CD4-positive, alpha-beta T cell treated with Interleukin-10 for 1 hour (primary cell): ENCODE measurements at places on chromosomes 11 and 22.

DNA sequence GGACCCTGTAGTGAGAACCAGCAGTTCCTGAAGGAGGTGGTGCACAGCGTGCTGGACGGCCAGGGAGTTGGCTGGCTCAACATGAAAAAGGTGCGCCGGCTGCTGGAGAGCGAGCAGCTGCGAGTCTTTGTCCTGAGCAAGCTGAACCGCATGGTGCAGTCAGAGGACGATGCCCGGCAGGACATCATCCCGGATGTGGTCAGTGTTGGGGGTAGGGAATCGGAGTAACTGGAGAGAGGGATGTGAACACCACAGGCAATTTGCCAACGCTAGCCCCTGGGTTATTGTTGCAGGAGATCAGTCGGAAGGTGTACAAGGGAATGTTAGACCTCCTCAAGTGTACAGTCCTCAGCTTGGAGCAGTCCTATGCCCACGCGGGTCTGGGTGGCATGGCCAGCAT, 19.9 kb downstream of the MADD start:
- DNase-seq, result no peak

- no peak for DNase-seq
Measured at GRCh38 chr22:38213319-38213989, 11.7 kb downstream of the MAFF start.

DNA sequence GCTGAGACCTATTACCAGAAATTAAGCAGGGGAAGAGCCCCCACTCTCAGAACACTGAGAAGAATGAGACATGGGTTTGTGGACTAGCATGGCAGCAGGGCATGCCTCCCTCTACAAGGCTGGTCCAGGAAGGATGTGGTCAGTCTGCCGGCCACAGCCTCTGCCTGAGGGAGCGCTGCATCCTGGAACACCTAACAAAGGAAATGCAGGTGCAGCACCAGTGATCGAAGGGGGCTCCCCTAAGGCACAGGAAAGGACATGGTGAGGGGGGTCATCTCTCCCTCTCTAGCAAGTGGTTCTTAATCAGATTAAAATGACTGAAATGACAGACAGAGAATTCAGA, 40.6 kb upstream of the ARL14EP start:
- peak; percentile 36 for DNase-seq

GRCh38 chr22:47681411-47682165, 919.1 kb downstream of the TBC1D22A start:
- DNase-seq, result no peak

- DNase-seq, result no peak
Measured at GRCh38 chr11:66066751-66067150, 3.3 kb upstream of the PACS1 start.

DNA sequence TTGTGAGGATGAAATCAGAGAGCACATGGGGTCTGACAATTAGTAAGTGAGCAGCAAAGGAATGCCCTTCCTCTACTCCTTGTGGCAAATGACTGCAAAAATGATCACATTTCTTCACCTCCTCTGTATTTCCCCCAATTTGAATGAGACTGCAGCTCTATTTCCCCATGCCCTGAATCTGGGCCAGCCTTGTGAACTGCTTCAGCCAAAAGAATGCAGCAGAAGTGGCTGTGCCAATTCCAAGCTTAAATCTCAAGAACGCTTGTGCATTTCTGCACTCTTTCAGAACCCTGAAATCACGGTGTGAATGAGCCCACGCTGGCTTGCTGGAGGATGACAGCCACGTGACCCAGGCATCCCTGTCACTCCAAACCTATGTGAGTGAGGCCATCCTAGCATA, 9.9 kb downstream of the SLC43A3 start:
- DNase-seq, result no peak

DNA sequence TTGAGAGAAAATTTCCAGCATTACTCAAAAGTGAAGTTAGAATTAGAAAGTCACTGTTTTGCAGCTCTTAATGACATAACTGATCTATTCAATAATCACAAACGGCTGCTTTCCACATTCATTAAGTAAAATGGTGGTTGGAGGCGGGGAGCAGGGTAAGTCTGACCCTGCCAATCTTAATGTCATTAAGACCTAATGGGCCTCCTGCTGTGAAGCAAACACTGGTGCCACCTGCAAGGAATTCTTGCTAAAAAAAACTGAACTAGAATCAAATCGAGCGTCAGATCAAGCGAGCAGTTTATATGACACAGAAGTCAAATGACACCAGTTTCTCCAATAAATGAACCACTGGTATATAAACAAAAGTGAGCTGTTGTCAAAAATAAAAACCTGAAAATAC, 351.5 kb downstream of the BRD1 start:
- no peak for DNase-seq

GRCh38 chr11:25981998-25982397, 349.9 kb upstream of the ANO3 start:
- DNase-seq, result no peak

- no peak for DNase-seq
Measured at GRCh38 chr11:19963697-19964387, 196.4 kb downstream of the DBX1 start.

DNA sequence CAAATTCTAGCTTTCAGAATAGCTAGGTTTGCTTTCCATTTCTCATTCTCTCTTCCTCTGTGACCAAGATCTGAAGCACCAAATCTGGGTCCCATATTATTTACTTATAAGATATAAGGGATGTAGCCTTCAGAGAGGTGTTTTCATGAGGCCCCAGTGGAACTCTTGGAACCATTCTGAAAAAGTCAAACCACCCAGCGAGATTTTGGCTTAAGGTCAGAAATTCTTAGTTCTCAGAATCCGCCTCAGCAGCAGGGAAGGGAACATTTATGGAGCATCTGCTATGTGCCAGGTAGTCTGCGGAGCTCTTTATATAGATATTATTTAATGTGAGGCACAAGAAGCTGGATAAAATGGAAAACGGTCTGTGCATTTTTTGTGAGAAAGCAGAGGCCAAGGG, 6.3 kb downstream of the NAV2 start:
- DNase-seq, result no peak

- peak; percentile 46 for DNase-seq
Measured at GRCh38 chr11:96215110-96215782, 127.7 kb downstream of the MAML2 start.

DNA sequence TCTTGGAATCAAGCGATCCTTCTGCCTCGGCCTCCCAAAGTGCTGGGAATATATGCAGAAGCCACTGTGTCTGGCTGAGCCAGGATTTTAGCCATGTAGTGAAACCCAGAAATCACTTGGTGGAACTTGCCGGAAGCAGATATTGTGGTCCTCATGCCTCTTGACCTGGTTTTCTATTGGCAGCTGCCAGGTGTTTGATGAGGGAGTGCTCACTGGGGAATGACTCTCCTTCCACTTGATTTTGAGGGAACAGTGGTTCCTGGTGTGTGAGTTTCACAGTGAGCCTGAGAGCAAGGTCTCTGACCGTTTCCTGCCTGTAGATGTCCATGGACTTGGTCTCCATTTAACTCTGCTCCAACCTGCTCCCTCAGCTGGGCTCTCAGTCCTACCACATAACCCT, 34.7 kb upstream of the ELF5 start:
- no peak for DNase-seq

- no peak for DNase-seq
Measured at GRCh38 chr22:47372111-47372581, 609.7 kb downstream of the TBC1D22A start.

GRCh38 chr11:2387266-2387987, 10.3 kb downstream of the CD81 start:
- DNase-seq, result peak; percentile 56

GRCh38 chr11:27545946-27546345, 39.4 kb upstream of the LIN7C start:
- no peak for DNase-seq

DNA sequence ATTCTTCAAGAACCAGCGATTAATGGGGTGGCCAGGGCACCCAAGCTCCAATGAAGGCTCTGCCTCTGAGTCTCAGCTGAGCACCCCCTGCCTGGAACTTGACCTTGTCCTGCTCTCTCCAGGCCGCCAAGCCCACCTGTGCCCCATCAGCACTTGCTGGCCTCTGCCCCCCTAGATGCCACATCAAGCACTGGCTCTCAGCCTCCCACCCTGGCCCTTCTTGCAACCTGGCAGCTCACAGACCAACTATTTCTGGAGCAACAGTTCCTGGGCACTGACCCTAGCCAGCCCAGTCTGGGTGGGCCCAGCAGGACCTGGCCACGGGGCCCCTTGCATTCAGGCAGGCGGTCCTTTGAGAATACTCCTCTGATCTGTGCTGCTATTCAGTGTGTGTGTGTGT, 98.8 kb upstream of the PITPNB start:
- no peak for DNase-seq

- no peak for DNase-seq
Measured at GRCh38 chr11:69481393-69481844, at the start of gene LINC01488. TSS of gene LINC01488 (plus strand) at chr11:69481663.

DNA sequence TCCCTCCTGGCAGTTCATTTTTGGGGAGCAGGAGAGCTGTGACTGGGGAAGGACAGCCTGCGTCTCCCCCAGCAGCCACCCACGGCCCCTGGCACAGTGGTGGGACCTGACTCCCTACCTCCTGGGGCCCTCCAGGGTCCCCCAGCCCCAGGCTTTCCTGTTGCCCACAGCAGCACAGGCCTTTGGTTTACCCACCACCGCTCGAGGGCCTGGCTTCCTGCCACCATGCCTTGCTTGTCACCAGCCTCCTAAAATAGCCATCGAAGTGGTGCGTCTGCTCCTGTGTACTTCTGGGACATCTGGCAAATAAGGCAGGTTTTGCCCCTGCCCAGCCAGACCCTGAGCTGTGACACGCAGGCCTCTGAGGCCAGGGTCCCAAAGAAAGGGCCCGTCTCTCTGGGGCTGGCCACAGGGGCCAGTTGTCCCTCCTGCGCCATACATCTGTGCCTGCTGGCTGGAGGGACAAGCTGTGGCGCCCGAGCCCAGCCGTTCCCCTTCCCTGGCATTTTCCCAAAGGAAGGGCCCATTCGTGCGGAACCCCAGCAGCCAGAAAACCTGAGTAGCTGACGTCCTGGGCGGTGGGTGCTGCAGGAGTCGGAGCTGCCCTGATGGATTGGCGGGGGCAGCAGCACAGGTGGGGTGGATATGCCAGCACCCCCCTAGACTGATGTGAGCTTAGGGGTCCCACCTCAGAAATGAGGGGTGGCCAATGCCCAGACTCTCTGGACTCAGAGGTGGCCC, 14.6 kb downstream of the PHLDA2 start:
- no peak for DNase-seq

- no peak for DNase-seq
Measured at GRCh38 chr22:46640293-46641055, 20.3 kb downstream of the GRAMD4 start.

DNA sequence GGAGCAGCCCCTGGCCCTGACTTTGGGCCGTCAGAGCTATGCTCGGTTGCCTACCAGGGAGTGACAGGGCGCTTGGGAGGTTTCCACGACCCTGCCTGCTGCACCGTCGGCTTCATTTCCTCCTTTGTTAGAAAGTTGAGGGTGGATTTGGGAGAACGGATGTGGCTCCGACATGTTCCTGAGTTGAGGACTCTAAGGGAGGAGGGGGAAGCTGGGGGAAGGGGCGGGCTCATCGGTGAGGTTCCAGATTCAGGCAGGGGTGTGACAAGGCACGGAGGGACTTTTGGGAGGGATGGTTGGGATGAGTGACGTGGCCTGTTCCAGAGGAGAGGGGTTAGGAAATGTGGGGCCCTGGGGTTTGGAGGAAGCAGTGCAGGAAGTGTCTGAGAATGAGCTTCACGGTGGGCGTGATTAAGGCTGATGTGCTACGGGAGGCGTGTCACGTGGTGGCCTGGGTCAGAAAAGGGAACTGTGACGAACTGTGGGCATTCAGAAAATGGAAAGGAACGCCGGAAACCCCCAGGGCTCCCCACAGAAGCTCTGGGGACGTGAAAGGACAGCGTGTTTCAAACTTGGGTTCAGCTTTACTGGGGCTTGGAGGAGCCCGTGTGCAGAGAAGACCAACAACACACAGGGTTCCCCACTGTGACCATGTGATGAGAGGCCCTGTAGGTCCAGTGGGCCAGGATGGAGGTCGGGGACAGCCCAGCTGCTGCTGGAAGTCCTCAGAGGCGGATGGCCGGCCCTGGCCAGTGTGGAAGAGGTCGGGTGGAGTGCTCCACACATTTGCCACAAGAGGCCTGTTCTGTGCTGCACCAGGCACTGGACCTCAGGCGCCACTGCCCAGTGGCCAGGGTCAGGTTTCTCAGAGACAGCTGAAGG, 2.8 kb downstream of the PARVB start:
- DNase-seq, result peak; percentile 86

GRCh38 chr11:126968915-126969314, 31.7 kb downstream of the KIRREL3 start:
- no peak for DNase-seq

- DNase-seq, result no peak
Measured at GRCh38 chr11:122661182-122661945, 5.8 kb downstream of the UBASH3B start.

GRCh38 chr11:122038543-122038942, 77.5 kb downstream of the BLID start:
- DNase-seq, result no peak

- peak; percentile 59 for DNase-seq
Measured at GRCh38 chr11:114348200-114349191, 51.8 kb downstream of the C11orf71 start.

DNA sequence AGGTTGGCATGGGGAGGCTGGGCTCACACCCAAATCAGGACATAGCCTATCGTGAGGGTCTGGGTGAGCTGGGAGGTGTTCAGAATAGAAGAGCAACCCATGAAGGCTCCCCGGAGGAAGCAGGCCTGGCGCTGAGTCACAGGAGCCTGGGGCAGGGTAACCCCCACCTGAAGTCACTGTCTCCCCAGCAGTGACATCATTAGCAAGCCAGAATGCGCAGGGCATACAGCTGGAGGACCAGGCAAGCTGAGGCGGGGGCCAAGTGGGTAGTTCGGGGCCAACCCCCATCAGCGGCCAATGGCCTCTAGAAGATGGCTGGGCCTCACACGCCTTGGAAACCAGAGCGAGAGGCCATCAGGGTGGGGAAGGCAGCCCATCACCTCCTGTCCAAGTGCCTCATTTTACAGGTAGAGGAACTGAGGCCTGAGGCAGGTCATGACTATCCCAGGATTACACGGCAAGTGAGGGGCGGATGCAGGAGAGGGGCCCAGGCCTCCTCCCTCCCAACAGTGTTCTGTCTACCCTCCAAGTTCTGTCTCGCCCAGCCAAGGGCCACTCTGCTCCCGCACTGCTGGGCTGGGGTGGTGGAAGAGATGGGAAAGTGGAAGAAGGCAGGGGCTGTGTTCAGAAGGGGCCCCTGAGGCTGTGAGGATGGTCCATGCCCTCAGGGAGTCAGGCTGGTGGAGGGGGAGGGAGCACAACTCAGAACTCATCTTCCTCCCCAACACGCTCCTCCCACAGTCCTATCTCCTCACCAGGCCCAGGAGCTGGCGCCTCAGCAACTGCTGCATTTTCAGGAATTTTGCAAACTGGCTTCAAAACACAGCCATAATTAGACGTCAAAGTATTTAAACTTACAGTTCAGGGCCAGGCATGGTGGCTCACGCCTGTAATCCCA, 24.6 kb downstream of the RPL3 start:
- no peak for DNase-seq

- no peak for DNase-seq
Measured at GRCh38 chr22:38171927-38172831, 9.5 kb downstream of the PLA2G6 start.

- no peak for DNase-seq
Measured at GRCh38 chr11:33952805-33953204, 60.9 kb upstream of the LMO2 start.
